ENCODE measurements at places on chromosomes 1 and 21.
A peak's percentile ranks its signal among the peaks of the same experiment; 100 is the strongest.

- no peak for DNase-seq
Observed at GRCh38 chr1:168832661-168833060, 103.7 kb upstream of the DPT start.

- no peak for DNase-seq
Observed at GRCh38 chr21:30190554-30190953, 23.9 kb upstream of the CLDN17 start.

DNA sequence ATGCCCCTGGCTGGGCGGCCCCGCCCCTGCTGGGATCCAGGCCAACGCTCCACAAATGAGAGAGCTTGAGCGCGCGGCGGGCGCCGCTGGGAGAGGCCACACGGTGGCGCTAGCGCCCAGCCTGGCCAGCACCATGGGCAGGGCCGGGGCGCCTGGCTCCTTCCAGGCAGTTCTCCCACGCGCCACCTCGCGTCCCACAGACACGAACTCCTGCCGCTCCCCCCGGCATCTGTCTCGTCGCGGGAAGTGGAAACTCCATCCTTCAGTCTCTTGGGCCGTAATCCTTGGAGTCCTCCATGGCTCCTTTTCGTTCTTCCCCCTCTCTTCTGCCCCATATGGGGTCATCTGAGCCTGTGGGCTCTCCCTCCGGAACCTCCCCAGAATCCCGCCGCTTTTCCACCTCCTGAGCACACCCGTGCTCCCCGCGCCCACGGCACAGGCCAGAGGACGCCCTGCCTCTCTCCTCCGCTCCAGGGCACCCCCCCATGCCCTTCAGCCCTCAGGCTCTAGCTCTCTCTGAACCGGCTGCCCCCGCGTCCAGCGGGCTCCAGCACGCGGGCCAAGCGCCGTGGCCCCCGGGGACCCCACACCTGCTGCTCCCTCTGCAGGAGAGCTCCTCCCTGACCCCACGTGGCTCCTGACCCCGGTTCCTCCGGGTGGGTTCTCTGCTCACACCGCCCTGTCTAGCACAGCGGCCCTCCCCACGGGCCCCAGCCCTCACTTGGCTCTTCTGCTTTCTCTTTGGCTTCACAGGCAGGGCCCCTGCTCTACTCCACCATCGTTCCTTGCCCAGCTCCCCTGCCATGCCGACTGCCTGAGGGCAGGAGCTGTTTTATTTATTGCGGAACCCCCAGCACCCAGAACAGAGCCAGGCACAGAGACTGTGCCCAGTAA, 31.9 kb upstream of the EDN2 start:
- DNase-seq: peak; percentile 94

DNA sequence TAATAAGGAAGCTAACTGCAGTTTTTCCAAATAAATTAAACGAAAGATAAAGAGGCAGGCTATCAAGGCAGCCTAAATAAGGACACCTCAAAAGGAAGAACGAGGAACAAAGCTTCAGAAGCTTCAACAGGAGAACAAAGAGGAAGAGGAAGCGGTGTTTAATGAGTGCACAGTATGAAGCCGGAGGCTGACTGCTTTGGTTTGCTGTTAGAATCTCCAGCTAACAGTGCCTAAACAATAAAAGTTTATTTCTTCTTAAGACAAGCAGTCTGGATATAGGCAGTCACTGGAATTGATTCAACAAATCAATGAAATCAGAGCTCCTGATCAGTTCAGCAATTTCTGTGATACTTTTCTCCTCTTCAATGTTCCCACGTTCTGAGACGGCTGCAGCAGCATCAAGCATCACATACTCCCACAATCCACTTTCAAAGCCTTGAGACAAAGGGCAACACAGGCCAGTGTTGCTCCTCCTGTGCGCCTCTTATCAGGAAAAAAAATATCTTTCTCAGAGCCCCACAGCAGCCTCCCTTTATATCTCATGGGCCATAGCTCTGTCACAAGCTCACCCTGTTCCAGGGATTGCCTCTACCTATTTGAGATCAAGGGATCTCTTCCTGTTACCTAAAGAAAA, 365.6 kb upstream of the ST6GALNAC5 start:
- DNase-seq: no peak

GRCh38 chr1:215835951-215836350, 268.8 kb downstream of the KCTD3 start:
- DNase-seq: no peak

- no peak for DNase-seq
Observed at GRCh38 chr1:55815745-55816455, 600.7 kb upstream of the USP24 start.

- DNase-seq: no peak
Observed at GRCh38 chr21:36817732-36818450, 119.0 kb downstream of the SIM2 start.

GRCh38 chr1:19138958-19139581, 71.0 kb downstream of the UBR4 start:
- no peak for DNase-seq
